ENCODE measurements at places on chromosomes 3 and 15. TPM values are rescaled to one million over a fixed set of nuclear protein-coding genes. Genes with fewer than 3 reads are reported as not detected.

Gene CRYGS
- 1.0 TPM for total RNA-seq

Gene NMB
- 0.52 TPM for total RNA-seq

Gene PLS1
- total RNA-seq, result not detected

Gene FBN1
- 439 TPM for total RNA-seq

Gene SKOR1
- total RNA-seq, result under 0.01 TPM

Gene CPNE4
- not detected for total RNA-seq

Gene NRG4
- not detected for total RNA-seq

Gene ACKR4
- 2.1 TPM for total RNA-seq

Gene KBTBD13
- 1.6 TPM for total RNA-seq

Gene FILIP1L
- 29.2 TPM for total RNA-seq

Gene GPR149
- not detected for total RNA-seq

Gene CCRL2
- 1.6 TPM for total RNA-seq

All from skeletal muscle tissue (tissue), 5 donors.